Endodermal cell (in vitro differentiated cells): ENCODE measurements at places on chromosomes 5 and 9.

DNA sequence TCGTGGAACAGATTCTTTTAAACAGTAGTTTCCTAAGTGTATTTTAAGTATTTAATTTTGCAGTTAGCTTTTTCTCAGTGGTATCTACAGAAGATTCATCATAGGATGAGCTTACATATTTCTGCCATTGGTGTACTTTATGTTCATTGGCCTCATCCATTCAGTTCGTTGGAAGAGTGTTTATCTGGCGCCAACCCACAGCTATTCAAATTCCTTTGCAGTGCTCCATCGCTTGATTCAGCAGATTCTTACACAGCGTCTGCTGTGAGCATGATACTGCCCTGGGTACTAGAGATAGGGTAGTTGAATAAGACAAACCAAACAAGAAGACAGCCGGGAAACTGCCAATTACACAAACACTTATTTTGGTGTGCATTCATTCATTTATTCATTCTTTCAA is 55.1 kb downstream of the NUP214 start:
- no peak for DNase-seq

DNA sequence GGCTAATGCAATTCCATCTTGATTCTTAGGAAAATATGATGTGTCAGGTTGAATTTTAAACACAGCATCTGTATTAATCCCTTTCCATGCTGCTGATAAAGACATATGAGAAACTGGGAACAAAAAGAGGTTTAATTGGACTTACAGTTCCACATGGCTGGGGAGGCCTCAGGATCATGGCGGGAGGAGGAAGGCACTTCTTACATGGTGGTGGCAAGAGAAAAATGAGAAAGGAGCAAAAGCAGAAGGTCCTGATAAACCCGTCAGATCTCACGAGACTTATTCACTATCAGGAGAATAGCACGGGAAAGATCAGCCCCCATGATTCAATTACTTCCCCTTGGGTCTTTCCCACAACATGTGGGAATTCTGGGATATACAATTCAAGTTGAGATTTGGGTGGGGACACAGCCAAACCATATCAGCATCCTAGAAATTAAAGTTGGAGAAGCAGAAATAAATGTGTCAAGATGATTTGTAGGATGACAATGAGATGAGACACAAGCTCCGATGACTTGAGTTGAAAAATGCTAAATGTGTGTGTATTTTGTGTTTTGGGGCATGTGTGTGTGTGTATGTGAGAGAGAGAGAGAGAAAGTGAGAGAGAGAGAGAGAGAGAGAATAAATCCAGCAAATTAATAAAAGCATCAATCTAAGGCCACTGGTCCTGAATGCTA is 48.5 kb upstream of the ANKRD55 start:
- DNase-seq = no peak

GRCh38 chr5:107533910-107534876 is 136.5 kb downstream of the EFNA5 start:
- no peak for DNase-seq

DNA sequence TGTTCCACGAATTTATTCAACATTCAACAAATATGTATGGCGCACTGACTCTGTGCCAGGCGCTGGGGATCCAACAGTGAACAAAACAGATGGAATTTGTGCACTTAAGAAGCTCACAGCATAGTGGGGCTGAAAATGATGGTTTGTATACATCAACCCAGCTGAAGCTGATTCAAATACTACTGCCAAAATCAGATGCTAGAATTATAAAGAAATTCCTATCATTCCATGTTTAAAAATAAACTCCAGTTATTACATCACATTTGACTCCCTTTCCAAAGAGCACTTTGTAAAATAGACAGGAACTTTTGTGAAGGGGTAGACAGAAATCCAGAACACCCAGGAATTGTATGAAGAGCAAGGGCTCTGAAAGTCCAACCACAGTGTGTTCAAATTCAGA is 54.1 kb downstream of the ZNF608 start:
- no peak for DNase-seq

- DNase-seq = no peak
Measured at GRCh38 chr9:120947222-120947621, 20.6 kb upstream of the TRAF1 start.

GRCh38 chr9:76688471-76689238 is 75.6 kb upstream of the PCA3 start:
- DNase-seq = no peak

DNA sequence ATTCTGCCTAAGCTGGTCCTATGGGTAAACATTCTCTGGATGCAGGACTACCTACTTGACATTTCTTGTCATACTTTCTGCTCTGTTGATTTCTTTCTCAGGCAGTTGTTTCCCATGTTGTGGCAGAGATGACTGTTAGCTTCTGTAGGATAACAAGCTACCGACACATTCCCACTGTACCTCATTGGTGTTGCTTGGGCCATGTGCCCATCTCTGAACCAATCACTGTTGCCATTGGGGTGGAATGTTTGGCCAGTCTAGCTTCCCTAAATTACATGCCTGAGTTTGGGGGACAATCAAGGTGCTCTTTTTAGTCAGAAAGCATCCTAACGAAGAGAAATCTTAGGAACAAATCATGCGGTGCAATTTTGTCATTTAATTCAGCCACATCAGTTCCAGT is 212.0 kb downstream of the KDM4C start:
- no peak for DNase-seq

- no peak for DNase-seq
Measured at GRCh38 chr5:35363387-35363965, 133.2 kb upstream of the PRLR start.
